ENCODE measurements at places on chromosomes 3 and 15.

DNA sequence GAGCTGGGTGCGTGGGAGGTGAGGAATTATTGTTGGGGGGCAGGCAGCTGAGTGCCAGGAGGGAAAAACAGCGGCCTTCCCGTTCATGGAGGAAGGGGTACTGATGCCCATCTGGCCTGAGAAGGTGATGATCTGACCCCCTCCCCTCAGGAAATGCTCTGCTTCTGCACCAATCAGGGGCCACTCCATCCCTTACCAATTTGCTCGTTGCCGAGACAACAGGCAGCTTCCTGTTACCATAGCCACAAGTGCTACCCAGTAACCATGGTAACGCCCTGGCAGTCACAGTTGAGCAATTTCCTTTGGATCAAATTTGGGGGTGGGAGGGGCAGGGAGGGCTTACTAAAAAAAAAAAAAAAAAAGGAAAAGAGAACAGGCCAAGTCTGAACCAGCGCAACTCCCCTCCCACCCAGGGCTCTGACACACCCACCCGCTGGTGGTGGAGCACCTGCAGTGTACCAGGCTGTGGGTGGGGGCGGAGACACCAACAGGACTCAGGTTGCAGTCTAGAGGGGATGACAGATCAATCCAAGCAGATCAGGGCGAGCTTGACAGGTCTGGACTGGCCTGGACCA, 13.7 kb downstream of the CELF6 start:
- DNase-seq, result no peak

GRCh38 chr3:31573036-31573779, 40.5 kb downstream of the STT3B start:
- no peak for DNase-seq

DNA sequence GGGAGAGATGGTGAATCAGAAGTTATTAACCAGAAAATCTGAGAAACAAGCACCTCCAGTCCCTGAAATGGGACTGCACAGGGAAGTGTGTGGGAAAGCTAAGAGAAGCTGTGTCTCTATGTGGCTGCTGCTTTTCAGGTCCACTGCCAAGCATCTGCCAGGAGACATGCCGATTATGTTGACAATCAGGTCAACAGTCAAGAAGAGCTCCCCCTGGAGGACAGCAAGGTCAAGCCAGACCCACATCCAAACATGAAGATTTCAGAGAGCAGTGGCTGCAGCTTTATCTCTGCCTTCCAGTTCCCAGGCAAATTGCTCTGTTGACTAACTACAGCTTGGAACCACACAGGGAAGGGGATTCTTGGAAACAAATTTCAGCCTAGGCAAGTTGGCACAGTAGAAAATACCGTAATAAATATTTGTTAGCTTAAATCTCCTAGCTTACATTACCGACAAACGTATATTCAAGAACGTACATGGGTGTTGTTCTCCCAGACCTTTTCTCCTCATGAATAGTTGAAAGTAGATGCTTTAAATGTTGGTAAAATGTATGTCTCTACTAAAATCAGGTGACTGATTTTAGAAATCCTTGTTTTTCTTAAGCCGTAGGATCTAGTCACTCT, 394.5 kb upstream of the RARB start:
- no peak for DNase-seq

GRCh38 chr3:183698756-183699155, 1.2 kb downstream of the YEATS2 start:
- peak; percentile 32 for DNase-seq

- no peak for DNase-seq
Observed at GRCh38 chr3:31959951-31960792, 20.9 kb downstream of the OSBPL10 start.

GRCh38 chr3:22121068-22121701, 370.2 kb upstream of the ZNF385D start:
- DNase-seq, result no peak

Measured in AG08395 (cell line).